ENCODE measurements at places on chromosomes 12 and 14.
A peak's percentile ranks its signal among the peaks of the same experiment; 100 is the strongest.

DNA sequence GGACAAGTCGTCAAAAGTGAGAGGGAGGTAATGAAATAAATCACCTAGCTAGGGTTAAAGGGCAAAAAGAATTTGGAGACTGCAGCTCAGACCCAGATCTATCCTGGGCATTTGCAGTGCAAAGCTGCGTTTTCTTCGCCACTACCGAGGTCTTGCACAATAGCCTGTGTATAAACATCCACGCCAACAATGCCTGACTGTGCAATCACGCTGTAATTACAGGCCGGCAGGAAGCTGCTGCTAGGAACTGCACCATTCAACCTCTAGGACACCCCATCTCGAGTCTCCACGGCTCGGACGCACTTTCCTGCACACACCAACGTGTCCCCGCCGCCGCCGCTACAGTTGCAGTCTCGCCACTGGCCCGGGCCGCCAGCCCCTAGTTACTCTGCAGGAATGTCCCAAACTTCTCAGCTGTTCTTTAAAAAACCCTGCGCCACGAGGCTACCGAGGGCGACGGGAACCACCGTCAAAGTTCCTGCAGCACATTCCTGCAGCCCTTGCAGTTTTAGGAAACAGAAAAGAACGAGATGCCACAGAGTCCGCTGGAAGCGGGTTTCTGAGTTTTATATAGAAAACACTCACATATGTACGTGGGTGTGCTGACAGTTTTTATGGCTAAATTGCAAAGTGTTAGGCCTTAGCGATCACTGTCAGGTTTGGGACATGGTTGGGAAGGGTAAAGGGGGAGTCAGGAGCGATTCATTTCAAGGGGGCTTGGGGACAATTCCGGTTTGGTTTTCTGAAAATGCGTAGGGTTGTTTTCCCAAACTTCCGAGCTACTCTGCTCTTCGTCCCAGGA is 65.6 kb upstream of the PTGR2 start:
- DNase-seq, result peak; percentile 55

DNA sequence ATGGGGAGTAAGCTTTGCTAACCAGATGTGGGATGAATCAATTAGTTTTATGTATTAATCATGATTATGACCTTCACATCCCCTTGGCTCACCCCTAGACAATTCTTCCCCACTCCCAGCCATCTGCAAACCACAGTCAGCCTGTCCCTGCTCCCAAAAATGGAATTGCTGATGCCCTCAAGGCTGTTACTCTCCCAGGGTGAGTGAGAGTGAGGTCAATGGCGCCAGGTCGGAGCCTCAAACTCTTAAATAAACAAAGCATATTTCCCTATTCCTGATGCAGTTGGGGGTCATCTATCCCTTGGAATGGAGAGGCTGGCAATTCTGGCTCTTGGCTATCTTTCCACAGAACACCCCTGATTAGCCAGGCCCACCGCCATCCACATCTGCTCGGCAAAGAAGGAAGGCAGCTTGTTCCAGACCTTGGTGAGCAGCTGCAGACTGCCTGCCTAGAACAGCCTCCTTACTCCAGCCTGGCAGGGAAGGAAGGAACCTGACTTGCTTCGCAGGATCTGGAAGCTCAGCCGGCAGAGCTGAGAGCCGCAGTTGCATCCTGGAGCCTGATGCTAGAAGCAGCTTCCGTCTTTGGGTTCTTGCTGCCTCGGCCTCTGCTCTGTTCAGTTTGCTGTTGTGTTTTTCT is 57.0 kb downstream of the SMUG1 start:
- no peak for DNase-seq

DNA sequence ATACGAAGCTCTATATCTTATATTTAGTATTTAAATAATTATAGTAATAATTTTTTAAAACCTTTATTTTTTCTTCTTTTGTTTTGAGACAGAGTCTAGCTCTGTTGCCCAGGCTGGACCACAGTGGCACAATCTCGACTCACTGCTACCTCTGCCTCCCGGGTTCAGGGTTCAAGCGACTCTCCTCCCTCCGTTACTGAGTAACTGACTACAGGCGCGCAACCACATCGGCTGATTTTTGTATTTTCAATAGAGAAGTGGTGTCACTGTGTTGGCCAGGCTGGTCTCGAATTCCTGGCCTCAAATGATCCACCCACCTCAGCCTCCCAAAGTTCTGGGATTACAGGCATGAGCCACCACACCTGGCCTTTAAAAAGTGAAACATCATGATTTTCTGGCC is 13.0 kb upstream of the WNK1 start:
- no peak for DNase-seq

- DNase-seq, result no peak
Observed at GRCh38 chr14:22656945-22657731, 13.0 kb upstream of the OR6J1 start.

DNA sequence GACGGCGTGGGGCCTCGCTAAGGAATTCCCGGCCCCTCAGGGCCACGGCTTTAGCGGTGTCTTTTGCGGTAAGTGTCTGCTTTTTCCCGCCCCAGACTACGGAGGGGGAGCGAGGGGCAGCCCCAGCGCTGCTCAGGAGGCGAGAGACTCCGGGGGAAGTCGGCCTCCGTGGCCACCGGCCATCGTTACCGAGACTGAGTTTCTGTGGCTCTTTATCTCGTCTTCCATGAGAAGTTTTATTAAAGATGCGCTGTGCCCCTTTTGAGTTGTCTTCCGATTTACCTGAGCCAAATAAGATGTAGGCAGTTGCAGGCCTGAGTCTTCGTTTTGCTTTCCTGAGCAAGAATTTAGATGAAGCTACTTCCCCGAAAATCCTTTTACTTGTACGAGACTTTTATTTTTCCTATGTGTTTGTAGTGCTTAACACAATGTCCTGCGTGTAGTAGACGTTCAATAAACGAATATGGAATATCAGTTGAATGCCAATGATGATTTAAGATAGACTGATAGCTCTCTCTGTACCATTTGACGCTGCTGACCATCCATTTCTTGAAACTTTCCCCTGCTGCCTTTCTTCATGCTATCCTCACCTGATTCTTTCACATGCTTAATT is 462 bp downstream of the SRP54 start:
- no peak for DNase-seq

GRCh38 chr12:107388263-107388662 is 294.9 kb upstream of the CRY1 start:
- DNase-seq, result no peak

- no peak for DNase-seq
Observed at GRCh38 chr14:94043111-94043755, 17.1 kb downstream of the OTUB2 start.

DNA sequence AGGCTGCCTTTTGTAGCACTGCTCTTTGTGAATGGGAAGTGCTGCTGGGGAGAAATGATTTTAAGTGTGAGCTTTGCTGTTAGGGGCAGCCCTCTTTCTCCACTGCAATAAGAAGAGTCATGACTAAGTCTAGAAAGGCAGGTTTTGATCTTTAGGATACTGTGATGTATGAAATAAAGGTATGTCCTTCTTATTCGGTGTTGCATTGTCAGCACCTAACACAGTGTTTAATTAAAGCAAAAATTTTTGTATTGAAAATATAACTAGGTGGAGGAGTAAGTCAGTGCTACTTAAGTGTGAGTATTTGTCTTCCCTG is 81.5 kb downstream of the ETV6 start:
- DNase-seq, result no peak

GRCh38 chr12:121581686-121582429 is 1.0 kb upstream of the KDM2B start:
- DNase-seq, result no peak

- DNase-seq, result no peak
Observed at GRCh38 chr14:67971627-67972625, 152.3 kb downstream of the RAD51B start.

- DNase-seq, result no peak
Observed at GRCh38 chr12:50196537-50196936, 29.4 kb upstream of the CERS5 start.

- DNase-seq, result no peak
Observed at GRCh38 chr12:100871195-100871734, 76.7 kb downstream of the ANO4 start.

DNA sequence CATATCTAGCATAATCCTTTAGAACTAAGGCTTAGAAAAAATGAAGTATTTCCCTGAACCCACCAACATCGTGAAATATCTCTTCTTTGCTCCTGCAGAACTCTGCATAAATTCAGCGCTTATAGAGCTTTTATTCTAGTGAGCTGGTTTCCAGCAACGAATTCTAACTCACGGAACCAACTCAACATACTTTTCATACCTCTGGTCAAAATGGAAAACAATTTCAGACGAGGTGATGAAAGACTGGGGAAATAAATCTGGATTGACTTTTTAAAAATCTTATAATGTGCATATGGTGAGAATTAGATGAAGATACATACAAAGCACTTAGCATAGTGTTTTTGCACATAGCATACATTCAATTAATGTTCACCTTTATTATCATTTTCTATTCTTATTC is 62.6 kb upstream of the BBS10 start:
- no peak for DNase-seq

- DNase-seq, result no peak
Observed at GRCh38 chr12:94271351-94271750, 123.0 kb downstream of the PLXNC1 start.

GRCh38 chr12:67910360-67911274 is 78.6 kb upstream of the IFNG-AS1 start:
- no peak for DNase-seq

GRCh38 chr12:45336331-45336730 is 120.4 kb downstream of the ANO6 start:
- DNase-seq, result no peak

DNA sequence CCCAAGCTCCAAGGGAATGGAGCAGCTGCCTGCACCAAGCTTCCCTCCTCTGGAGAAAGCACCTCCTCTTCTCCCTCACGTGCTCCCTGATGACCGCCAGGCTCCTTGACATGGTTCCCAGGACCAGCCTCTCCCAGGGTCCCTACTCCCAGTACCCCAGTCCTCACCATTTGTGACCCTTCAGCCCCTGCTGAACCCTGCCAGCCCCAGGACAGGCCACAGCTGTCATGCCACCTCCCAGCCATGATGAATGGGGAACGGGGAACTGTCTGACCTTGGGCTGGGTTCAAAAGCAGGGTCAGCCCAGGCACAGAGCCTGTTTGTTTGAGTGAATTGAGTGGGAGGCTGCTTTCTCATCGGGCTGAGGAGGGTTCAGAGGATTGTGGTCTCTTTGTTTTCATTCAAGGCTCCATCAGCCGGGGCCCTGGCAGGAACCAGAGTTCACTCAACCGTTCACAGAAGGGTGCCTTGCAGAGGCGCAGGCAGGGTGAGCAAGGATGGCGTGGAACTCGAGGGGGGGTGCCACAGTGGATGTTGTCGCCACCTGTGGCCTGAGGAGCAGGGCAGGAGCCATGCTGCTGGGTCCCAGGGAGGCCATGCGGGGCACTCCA is 344.5 kb upstream of the SFSWAP start:
- DNase-seq, result no peak

GRCh38 chr14:92945959-92946846 is 23.3 kb downstream of the CHGA start:
- no peak for DNase-seq

GRCh38 chr14:61298824-61299223 is 17.7 kb upstream of the TMEM30B start:
- no peak for DNase-seq

- no peak for DNase-seq
Observed at GRCh38 chr12:93824514-93825500, 147.6 kb downstream of the CRADD start.

DNA sequence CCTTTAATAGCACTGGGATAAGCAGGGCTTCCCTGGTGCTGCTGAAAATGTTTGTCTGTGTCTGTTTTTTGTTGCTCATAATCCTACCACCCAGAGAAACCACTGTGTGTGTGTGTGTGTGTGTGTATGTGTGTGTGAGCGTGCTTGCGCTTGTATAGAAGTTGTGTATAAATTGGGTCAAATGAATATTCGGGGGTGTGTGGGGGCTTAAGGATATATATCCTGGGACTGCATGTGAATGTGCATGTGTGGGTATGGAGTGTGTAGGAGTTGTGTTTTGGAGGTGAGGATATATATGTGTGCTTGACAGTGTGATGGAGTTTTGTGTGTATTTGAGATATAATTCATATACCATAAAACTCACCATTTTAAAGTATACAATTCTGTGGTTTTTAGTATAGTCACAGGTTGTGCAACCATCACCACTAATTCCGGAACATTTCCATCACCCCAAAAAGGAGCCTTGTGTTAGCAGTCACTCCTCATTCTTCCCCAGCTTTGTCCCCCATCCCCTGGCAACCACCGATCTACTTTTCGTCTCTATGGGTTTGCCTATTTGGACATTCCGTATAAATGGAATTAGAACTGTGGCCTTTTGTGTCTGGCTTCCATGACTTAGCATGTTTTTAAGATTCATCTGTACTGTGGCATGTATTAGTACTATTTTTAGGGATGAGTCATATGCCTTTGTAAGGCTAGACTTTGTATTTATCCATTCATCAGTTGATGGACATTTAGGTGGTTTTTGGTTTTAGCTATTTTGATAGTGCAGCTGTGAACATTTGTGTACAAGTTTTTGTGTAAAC is 25.6 kb downstream of the TCTN1 start:
- DNase-seq, result no peak

DNA sequence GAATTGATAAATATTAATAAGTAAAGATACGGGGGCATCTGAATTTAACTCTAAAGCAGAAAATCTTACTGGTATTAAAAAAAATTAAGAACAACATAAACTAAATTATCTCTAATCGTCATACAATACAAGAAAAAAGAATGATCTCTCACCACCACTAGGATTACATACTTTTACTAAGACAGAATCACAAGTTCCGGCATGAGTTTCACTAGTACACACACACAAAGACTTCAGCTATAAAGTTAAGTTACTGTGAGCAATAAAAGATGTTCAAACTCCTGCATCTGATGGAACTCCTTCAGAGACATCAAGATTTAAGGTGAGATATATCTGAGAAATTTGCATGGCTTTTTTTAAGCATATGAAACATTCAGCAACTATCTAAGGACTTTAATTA is 21.9 kb downstream of the CEP128 start:
- DNase-seq, result no peak

DNA sequence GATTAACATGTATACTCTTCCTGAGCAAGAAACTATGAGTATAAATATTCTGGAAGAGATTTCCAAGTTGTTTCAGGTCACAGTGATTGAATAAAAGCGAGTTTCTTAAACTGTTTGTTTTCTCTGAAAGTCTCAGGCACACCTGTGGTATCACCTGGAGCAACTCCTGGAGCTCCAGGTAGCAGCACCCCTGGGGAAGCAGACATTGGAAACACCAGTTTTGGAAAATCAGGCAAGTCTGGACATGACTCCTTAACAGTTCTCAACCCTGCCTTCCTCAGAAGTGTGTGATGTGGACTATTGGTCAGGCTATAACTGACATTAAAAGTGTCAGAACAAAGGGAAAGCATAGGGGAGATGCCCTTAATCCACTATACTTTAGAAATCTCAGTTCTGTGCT is 217.6 kb upstream of the CNTN1 start:
- no peak for DNase-seq

GRCh38 chr12:38633511-38633910 is 271.9 kb downstream of the CPNE8 start:
- no peak for DNase-seq

DNA sequence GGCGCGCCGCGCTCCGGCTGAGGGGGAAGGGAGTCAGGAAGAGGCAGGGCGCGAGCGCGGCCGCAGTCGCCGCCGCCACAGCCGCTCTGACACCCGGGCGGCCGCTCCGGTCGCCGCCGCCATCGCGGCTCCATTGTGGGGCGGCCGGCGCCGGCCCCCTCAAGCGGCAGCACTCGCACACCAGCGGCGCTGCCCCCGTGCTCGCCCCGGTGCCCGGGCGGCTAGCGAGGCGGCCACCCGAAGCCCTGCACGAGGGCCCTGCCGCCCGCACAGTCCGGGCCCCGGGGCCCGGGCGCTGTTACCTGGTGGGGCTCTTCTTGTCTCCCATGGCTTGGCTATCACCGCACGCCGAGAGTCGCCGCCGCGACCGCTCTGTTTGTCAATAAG is 202 bp downstream of the YAF2 start:
- DNase-seq, result no peak

GRCh38 chr12:6195665-6196535 is 4.3 kb upstream of the CD9 start:
- DNase-seq, result peak; percentile 51

All from anterior cingulate cortex (tissue), 58 donors.